ENCODE measurements at places on chromosomes 13 and 19.

DNA sequence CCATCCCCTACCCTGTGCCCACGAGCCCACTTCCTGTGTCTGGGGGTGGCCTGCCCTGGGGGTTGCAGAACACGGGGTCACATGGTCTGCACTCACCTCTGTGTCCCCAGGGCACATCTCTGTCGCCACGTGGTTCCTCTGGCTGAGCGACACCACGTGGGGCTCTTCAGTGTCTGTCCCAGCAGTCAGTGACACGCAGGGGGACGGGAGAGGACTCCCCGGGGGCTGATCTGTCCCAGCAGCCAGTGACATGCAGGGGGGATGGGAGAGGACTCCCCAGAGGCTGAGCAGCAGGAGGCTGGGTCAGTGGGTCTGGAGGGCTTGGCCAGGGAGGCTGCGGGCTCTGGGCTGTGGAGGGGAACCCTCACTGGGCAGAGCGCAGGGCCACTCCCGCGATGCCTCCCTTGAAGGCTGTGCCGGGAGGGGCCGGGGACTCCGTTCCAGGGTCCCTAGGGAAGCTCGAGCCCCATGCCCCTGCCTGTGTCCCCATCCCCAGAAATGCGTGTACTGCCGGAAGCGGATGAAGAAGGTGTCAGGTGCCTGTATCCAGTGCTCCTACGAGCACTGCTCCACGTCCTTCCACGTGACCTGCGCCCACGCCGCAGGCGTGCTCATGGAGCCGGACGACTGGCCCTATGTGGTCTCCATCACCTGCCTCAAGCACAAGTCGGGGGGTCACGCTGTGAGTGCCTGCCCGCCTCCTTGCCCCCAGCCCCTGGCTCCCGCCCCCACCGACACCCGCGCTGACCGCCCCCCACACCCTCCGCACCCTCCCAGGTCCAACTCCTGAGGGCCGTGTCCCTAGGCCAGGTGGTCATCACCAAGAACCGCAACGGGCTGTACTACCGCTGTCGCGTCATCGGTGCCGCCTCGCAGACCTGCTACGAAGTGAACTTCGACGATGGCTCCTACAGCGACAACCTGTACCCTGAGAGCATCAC is 174.8 kb downstream of the KDM4B start:
- DNase-seq: no peak

- no peak for DNase-seq
These were observed 618 bp downstream of the HAUS8 start for GRCh38 chr19:17074634-17075034.

GRCh38 chr19:21127001-21127400 is 14.8 kb upstream of the ZNF431 start:
- no peak for DNase-seq

- no peak for DNase-seq
These were observed 15.0 kb upstream of the ZNF57 start for GRCh38 chr19:2885736-2886135.

- no peak for DNase-seq
These were observed 44.7 kb upstream of the ZNF429 start for GRCh38 chr19:21460686-21461085.

- DNase-seq: no peak
These were observed 8.3 kb downstream of the PGLYRP1 start for GRCh38 chr19:46014534-46014933.

- DNase-seq: no peak
These were observed 344.6 kb downstream of the DNAJC15 start for GRCh38 chr13:43368003-43368402.

DNA sequence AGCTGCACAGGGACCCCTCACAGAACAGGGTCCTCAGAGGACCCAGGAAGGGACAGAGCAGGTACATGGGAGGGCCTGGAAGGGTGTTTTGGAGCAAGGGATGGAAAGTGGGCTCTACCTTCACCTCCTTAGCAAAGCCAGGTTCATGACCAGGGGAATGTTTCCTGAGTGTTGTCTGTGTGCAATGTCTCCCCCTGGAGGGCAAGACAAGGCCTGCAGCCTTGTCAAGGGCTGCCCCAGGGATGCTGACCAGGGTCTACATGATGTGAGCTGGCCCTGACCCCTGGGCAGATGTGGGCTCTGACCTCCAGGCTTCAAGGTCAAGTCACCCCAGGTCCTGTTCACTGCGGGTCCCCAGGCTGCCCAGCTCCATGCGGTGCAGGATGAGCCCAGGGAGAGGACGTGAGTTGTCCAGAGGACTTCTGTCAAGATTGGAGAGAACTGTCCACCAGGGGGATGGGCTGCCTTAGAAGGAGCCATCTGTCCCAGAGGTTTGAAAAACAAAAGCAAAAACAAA is 1.0 kb upstream of the CEACAM1 start:
- DNase-seq: no peak

DNA sequence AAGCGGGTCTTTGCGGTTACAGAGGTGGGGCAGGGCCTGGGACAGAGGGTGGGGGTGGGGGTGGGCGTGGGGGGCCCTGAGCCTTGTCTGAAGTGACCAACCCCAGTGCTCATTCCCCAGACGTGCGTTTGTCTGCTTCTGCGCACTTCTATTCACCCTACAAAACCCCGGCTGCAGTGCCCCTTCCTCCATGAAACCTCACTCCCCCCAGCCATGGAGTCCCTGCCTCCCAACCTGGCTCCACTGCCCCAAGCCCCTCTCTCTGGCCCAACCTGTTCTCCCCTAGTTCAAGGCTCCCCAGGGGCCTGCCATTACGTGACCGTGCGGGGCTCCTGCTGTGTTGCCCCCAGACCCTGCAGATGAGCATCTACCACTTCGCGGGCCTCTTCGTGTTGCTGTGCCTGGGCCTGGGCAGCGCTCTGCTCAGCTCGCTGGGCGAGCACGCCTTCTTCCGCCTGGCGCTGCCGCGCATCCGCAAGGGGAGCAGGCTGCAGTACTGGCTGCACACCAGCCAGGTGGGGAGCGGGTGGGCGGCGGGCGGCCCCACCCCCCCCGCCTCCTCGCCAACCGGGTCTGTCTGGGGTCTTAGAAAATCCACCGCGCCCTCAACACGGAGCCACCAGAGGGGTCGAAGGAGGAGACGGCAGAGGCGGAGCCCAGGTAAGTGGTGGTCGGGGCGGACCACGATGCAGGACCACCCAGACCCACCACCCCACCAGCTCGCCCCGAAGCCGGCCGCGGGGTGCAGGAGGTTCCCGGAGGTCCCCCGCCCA is 8.2 kb downstream of the GRIN3B start:
- no peak for DNase-seq

DNA sequence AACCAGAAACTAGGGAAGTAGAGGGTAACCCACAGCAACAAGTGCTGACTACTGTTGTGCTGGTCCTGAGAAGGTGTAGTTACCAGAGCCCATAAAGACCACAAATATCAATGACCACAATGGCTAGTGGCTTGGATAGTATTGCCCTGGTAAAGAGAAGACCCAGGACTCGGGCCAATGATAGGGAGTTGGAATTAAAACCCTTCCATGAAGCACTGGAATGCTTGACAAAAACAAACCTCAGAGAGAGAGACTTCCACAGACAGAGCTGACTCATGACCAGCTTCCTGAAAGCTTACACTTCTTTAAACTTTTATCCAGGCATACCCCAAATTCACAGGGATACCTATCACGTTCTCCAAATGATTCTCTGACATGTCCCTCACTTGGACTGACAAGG is 60.5 kb downstream of the WDR87 start:
- peak; percentile 24 for DNase-seq

- no peak for DNase-seq
These were observed 3.8 kb downstream of the LGI4 start for GRCh38 chr19:35130761-35131720.

GRCh38 chr13:49481788-49482187 is 14.0 kb upstream of the PHF11 start:
- DNase-seq: no peak

DNA sequence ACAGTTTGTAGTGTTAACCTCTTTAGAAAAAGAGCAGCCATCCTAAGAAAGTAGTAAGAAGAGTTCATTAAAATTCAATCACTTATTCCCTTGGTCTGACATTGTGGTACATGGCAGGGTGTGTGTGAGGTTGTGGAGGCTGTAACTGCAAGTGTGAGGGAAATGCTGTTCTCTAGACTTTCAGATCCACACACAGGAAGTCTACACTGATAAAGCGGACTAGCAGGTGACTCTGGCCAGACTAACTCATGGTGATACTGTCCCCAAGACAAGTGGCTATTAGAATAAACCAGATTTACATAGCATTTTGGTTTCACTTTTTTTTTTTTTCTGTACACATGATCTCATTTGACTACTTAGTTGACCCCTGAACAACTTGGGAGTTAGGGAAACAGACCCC is 10.0 kb downstream of the MTIF3 start:
- no peak for DNase-seq

GRCh38 chr13:73231471-73231870 is 172.7 kb downstream of the KLF5 start:
- DNase-seq: no peak

- DNase-seq: no peak
These were observed 1.1 kb upstream of the PHF11 start for GRCh38 chr13:49494645-49495044.

DNA sequence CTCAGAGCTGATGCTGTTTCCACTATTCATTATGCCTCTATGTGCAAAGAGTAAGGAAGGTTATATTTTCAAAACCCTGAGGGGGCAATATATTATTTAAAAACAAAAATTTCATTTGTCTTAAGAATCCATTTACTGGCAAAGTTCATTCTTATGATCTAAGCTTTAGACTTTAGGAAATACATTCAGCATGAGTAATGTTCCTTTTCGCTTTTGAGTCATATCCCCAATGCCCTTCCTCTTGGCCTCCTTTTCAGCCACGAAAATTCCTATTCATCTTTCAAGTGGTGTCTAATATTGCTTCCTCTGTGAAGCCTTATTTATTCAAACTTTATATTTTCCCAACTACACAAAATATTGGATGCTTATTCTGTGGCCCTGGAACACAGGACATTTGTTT is 1317.0 kb downstream of the PCDH9 start:
- DNase-seq: peak; percentile 55

GRCh38 chr13:23680845-23681669 is 110.8 kb downstream of the TNFRSF19 start:
- no peak for DNase-seq

DNA sequence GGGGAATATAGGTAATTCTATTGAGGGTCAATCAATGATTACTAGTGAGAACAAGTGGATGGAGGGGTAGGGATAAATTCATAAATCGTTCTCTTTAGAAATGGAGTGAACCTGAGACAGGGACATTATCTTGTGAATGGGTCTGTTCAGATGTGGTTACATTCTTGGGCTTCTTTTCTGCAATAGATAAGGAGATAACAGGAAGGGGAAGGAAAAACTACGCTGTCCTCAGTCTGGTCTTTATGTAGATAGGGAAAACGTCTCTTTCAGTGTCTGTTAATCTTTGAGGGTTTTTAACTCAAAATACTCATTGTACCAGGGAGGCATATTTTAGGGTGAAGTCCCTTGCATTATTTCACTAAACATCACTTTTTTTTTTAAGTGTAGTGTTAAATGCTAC is 266.7 kb upstream of the MAB21L1 start:
- DNase-seq: no peak

DNA sequence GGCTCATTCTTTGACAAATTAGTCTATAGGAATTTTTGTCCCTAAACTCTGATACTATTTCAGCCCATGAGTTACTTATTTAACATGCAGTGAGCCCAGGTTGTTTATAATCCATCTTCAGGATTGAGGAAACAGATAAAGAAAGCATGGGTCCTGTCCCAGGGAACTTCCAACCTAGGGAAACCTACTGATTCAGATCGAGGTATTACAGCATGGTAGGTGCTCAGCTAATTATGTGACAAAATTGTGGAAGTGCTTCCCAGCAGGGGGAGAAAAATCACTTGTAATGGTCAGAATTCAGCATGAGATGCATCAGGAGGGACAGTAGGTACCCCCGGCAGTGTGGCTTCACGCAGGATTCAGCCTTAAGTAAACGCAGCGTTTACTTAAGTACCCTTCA is 171.3 kb downstream of the NUFIP1 start:
- DNase-seq: no peak

DNA sequence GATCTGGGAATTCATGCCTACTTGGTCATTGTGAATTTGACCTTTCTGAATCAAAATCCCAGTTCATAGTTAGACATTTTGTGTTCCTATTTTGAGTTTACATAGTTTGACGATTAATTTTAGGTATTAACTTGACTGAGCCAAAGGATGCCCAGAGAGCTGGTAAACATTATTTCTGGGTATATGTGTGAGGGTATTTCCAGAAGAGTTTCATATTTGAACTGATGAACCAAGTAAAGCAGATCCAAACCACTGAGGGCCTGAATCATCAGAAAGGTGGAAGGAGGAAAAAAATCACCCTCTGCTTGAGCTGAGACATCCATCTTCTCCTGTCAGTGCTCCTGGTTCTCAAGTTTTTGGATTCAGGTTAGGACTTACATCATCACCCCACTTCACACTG is 116.6 kb downstream of the CYSLTR2 start:
- no peak for DNase-seq

DNA sequence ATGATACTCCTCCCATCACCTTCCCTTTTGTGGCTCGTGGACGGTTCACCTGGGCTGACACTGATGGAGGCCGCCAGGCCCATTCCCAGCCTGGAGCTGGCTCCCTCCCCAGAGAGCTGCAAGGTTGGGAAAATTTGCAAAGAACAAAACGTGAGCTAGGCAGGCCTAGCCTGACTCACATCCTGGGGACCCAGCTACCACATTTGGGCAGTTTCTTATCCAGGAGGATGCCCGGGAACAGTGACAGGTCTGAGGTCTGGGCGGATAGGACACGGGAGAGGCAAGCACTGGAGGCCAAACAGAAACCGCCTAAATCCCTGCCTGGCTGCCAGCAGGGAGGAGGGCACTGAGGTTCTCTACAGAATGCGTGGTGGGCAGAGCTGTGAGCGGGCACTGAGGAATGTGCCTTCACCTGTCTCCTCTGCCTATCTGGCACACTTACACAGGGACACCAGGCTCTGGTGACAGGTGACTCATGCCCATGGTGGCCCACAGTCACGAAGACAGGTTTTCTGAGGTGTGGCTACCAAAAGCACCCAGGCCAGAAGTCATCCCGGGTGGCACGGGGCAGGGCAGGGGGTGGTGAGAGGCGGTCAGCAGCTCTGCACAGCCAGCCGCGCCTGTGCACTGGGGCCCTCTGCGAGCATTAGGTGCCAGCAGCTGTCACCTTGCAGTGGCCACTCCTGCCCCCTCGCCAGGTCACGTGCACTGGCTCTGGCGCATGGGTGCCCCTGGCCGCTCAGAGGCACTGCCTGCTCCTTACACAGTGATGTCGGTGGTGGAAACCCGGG is 23.2 kb downstream of the SH3GL1 start:
- DNase-seq: no peak

- no peak for DNase-seq
These were observed 596.5 kb upstream of the MIR17HG start for GRCh38 chr13:90751026-90751425.

DNA sequence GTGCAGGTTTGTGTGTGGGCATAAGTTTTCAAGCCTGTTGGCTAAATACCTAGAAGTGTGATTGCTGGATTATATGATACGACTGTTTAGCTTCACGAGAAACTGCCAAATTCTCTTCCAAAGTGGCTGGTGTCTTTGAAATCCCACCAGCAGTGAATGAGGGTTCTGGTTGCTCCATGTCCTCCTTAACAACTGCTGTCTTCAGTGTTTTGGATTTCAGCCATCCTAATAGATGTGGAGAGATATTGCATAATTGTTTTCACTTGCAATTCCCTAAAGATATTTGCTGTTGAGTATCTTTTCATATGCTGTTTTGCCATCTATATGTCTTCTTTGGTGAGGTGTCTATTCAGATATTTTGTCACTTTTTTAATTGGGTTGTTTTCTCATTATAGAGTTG is 390.5 kb downstream of the ZNF536 start:
- DNase-seq: no peak

- no peak for DNase-seq
These were observed 11.8 kb downstream of the CLC start for GRCh38 chr19:39725995-39726394.

- DNase-seq: peak; percentile 23
These were observed 22.3 kb upstream of the TFDP1 start for GRCh38 chr13:113562085-113562749.

- no peak for DNase-seq
These were observed 351.4 kb downstream of the KCNRG start for GRCh38 chr13:50366488-50367174.
